Right ventricle myocardium inferior (tissue), 1 donor: ENCODE measurements at places on chromosomes 2 and 18. TPM values are rescaled to one million over a fixed set of nuclear protein-coding genes. Genes with fewer than 3 reads are reported as not detected.

LIMS3 gene
- total RNA-seq, result 5.3 TPM

NPC1 gene
- total RNA-seq, result 10.9 TPM

ELOA2 gene
- not detected for total RNA-seq

CREG2 gene
- total RNA-seq, result not detected

MAL gene
- 8.7 TPM for total RNA-seq

ZNF514 gene
- total RNA-seq, result 15.3 TPM

COA5 gene
- 25.6 TPM for total RNA-seq

CPLX4 gene
- total RNA-seq, result not detected

MAP4K4 gene
- total RNA-seq, result 82.5 TPM

MOGAT1 gene
- total RNA-seq, result 0.38 TPM

CNDP1 gene
- total RNA-seq, result not detected

FOXD4L1 gene
- total RNA-seq, result not detected

AKAIN1 gene
- total RNA-seq, result not detected

UPP2 gene
- not detected for total RNA-seq

RTKN gene
- total RNA-seq, result 16.4 TPM

ACTR3 gene
- total RNA-seq, result 115 TPM

COL4A4 gene
- 13.6 TPM for total RNA-seq

- no peak for DNase-seq
These were observed 13.1 kb downstream of the SPR start for GRCh38 chr2:72900191-72900825.

DNA sequence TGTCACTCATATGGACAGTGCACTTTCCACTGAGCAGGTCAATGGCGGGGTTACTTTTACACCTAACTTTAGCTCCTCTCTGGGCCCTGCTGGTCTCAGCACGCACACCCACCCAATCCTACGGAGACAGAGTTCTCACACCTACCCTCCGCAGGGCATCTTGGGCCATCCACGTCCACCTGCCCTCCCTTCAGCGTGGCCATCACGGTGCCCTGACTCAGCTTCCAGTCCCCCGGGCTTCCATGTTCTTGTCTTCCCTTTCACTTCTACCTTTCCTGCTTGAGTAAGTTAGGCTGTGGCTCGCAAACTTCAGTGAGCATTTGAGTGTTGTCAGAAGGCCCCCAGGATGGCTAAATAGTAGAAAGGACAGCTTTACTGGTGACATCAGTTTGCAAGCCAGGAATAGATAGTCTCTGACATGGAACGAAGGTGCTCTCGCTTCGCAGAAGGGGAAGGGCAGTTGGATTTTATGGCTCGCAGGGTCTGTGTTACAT is 232.4 kb downstream of the SEPTIN10 start:
- DNase-seq, result peak; percentile 27

GRCh38 chr18:56836173-56836572 is 185.0 kb downstream of the WDR7 start:
- DNase-seq, result no peak

GRCh38 chr2:39778233-39778632 is 825 bp downstream of the THUMPD2 start:
- DNase-seq, result no peak

DNA sequence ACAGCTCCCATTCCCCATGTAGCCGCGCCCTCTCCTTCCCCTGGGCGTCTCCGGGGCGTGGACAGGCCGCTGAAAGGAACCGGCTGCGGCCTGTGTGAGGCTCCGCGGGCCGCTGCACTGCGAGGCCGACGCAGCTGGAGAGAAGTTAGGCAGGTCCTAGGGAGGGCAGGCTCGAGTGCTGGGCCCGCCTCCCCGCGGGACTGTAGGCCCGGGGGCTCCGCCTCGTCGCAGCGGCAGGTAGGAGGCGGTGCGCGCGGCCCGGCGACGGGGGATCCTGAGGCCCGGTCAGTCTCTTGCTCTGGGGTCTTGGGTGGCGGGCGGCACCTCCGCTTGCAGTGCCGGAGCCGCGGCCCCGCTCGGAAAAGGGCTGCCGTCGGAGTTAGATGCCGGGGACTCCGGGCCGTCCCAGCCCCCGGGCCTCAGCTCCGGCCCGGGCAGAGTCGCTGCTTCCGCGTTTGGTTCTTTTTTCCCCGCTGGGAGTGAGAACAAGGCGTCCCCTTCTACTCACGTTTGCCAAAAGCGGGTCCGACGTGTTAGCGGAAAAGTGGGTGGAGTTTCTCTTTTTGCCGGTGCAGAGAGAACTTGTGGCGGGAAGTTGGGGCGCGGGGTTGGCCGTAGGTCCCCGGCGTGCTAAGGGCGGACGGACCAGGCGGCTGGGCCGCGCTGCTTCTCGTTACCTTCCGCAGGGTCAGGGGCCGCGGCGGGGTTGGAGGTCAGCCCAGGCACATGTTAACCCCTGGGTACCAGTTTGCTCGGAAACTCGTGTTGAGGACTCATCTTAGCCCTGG is at the start of gene VRK2:
VRK2 (plus strand) TSS at position 222 of the 788 bp plus-strand sequence. CDS start 2,026 bp downstream, outside the sequence.
- DNase-seq, result peak; percentile 95

GRCh38 chr2:190318931-190319554 is 583 bp downstream of the HIBCH start:
- DNase-seq, result no peak

GRCh38 chr2:158635961-158636601 is 159.0 kb upstream of the DAPL1 start:
- DNase-seq, result no peak

- DNase-seq, result no peak
These were observed 1749.0 kb upstream of the CELF4 start for GRCh38 chr18:39314595-39314994.

- DNase-seq, result no peak
These were observed 164.0 kb upstream of the ZEB2 start for GRCh38 chr2:144683966-144684365.

DNA sequence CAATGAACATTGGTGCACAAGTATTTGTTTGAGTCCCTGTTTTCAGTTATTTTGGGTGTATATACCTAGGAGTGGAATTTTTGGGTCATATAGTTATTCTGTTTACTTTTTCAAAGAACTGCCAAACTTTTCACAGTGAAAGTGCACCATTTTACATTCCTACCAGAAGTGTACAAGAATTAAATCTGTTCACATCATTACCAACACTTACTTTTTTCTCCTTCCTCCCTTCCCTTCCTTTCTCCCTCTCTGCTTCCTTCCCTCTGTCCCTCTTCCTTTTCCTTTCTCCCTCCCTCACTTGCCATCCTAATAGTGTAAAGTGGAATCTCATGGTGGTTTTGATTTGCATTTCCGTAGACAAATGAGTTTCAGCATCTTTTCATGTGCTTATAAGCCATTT is 11.9 kb downstream of the ADNP2 start:
- no peak for DNase-seq

DNA sequence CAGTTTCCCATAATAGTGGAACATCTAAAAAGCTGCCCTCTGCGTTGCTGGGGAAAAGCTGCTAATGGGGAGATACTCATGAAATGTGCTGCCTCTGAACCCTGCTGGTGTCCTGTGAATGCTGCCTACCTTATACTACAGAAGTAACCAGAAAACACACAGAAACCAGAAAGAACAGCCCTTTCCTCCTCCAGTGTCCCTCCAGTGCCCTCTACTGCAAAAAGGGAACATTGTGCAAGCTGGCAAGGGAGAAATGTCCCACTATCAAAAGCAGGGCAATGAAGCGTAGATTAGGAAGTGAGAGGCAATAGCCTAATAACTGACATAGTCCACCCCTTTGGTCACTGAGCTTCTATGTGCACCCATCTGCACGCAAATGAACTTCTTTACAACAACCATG is 162.7 kb upstream of the ETAA1 start:
- no peak for DNase-seq

DNA sequence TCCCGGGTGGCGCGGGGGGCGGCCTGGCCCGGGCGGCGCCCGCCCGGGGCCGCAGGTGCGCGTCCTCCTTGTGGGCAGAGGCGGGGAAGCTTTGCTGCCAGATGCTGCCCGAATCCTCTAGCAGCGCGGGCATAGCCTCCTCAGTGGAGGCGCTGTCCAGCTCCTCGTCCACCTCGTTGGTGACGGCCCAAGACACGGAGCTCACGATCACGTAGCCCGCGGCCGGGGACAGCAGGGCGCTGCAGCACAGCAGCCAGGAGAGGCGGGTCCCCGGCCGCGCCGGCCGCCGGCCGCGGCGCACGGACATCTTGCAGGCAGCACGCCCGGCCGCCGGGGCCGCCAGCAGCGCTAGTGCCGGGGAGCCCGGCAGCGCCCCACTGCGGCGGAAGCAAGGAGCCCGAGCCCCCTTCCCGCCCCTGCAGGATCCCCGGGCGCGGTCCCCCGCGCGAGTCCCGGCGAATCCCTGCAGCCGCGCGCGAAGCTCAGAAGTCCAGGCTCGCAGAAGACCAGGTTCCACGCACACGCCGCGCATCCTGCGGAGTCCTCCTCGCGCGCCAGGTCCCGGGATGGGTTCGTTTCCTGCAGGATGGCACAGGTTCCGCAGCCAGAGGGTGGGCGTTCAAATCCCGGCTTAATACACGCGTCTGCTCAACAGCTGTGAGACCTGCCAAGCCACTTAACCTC is at the start of gene CREG2:
CREG2 (minus strand) TSS at position 353 of the 684 bp plus-strand sequence; CDS start at position 307, 46 bp downstream.
- DNase-seq, result peak; percentile 83

GRCh38 chr18:55243857-55244256 is 284.6 kb upstream of the CCDC68 start:
- DNase-seq, result no peak

GRCh38 chr2:64213532-64214275 is 69.5 kb upstream of the PELI1 start:
- DNase-seq, result no peak

DNA sequence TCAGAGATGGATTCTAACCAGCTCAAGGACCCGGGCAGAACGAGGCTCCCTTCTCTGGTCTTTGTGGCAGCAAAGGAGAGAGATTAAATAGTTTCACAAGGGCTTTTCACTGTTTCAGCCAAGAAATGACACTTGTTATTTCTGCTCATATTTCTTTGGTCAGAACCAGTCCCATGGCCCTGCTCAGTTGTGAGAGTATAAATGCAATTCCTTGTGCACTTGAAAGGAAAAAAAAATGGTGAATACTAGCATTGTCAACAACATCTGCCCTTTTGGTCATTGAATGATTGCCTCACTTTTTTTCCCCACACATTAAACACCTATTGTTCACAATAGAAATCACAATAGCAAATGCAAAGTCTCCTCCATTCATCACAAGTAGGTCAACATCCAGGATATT is 104.4 kb downstream of the RDH14 start:
- DNase-seq, result no peak

GRCh38 chr18:12093520-12094257 is at the start of gene ANKRD62:
ANKRD62 (plus strand) TSS chr18:12093843; CDS start chr18:12094018, 175 bp downstream.
- DNase-seq, result no peak

DNA sequence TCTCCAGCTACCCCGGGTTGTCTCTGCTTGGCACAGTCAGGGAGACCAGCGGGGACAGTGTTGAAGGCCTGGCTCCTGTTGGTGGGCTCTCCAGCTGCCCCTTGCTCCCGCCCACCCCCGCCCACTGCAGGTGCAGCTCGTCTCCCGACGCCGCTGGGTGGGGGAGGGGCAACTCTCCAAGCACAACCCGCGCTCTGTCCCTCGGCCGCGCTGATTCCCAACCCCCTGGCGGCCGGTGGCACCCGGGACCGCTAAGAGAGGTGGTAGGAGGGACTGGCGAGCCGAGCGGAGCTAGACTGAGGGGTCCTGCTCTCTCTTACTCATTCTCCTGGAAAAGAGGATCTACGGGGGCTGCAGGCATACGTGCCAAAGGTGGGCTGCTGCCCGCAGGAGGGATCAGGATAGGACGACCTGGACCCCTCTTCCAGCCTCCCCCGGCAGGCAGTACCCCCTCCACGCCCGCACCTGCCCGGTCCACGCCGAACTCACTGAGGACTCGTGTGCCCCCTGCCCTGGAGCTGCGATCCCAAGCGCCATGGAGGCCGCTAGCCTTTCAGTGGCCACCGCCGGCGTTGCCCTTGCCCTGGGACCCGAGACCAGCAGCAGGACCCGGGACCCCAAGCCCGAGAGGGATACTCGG is 44.5 kb downstream of the DDX18 start:
- no peak for DNase-seq

DNA sequence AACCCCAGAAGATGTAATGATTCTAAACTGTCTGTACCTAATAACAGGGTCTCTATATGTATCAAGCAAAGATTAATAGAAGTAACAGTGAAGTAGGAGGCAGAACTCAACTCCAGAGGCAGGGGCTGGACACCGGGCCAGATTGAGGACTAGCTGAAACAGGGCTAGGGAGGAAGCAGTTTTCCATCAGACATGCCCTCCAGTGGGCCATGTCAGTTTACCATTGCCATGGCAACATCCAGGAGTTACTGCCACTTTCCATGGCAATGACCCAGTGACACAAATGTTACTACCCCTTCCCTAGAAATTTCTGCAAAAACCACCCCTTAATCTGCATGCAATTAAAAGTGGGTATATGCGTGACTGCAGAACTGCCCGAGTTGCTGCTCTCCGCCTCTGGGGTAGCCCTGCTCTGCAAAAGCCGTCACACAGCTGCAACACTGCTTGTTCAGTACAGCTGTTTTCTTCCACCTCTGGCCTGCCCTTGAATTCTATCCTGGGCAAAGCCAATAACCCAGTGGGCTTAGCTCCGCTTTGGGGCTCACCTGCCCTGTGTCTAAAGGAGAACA is 58.7 kb downstream of the TMEM18 start:
- DNase-seq, result no peak

DNA sequence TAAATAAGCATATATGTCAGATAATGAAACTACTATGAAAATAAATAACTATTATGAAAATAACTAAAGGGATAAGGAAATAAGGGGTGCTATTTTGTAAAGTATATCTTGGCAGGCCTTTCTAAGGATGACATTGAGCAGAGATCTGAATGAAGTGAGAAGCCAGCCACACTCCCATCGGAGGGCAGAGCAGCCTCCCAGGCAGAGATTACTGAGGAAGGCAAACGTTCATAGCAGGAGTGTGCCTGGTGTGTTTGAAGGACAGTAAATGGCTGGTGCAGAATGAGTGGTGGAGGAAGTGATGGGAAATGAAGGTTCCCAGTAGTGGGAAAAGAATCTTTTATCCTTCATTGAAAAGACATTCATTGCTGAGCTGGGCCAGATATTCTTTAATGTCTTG is 62.5 kb downstream of the SPHKAP start:
- no peak for DNase-seq

DNA sequence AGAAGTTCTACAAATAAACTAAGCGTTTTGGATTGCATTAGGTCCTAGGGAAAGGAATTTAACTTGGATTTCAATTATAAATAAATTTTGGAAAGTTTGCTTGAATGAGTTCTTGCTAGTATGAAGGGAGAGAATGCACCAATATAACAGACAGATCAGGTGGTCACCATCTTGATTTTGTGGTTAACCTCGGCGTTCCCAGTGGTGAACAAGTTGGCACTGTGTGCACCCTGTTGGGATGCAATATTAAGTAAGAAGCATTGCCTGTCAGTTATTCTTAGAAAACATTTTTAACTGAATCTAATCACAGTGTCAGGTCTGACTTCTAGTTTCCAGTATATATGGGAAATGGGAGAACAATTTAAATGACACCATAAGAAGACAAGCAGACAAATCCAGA is 673.4 kb downstream of the SLC4A3 start:
- no peak for DNase-seq
